Lung microvascular endothelial cell (primary cell): ENCODE measurements at places on chromosomes 13 and 19.
A peak's percentile ranks its signal among the peaks of the same experiment; 100 is the strongest.

- DNase-seq = no peak
Observed at GRCh38 chr13:73245246-73245645, 186.4 kb downstream of the KLF5 start.

DNA sequence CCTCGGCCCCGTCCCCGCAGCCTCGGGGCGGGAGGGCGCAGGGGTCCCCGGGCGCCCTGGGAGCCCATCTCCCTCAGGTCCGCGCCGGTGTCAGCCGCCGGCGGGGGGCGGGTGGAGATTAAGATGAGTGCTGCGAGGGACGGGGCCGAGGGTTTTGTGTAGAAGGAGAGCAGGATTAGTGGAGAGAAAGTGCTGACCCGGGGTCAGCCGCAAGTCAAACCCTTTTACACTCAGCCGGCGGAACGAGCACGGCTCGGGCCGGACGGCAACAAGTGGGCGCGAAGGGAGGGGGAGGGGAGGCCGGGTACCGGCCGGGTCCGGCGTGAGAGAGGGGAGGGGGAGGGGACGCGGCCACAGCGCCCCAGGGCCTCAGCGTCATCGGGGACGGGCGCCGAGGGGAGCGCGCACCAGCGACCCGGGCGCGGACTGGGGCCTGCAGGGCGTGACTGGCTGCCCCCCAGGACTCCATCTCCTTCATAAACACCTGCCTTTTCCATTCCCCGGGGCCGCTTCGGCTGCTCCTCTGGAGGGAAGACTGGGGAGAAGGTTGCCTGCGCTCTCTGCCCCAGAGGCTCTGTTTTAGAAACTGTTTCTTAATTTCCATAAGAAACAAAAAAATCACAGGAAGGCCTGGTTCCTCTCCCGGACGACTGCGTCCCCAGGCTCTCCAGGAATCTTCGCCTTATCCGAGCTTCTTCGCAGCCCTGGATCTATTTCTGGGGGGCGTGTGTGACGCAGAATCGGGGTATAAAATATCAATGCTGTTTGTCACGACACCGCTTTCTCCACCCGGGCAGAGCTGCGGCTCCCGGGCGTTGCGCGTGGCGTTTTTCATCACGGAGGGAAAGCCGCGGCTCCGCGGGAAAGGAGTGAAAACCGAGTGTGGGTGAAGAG is 6.5 kb downstream of the SOX1 start:
- no peak for DNase-seq

DNA sequence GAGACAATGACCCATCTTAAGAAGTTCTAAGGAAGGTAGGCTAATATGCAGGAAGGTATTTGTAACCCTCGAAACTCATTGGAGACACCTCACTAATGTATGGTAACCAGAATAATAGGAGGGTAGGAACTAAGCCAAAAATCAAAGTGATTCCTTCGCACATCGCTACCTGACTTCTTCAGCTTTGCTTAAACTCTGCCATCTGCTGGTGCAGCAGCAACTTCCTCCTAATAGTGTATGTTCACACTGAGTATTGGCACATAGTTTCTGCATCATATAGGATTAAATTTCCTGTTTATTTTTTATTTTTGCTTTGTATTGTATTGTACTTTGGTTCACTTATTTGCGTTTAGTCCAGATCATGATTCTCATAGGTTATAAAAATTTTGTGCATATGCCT is 676.2 kb downstream of the GPC5 start:
- no peak for DNase-seq

- peak; percentile 22 for DNase-seq
Observed at GRCh38 chr19:6521718-6522646, 8.8 kb upstream of the TNFSF9 start.

GRCh38 chr19:46488551-46488950 is 7.1 kb downstream of the PNMA8B start:
- no peak for DNase-seq
